Stimulated activated CD8-positive, alpha-beta memory T cell treated with anti-CD3 and anti-CD28 coated beads, Interleukin-4, amount 100 ng/mL, for 4 hours (primary cell): ENCODE measurements at places on chromosomes 4 and X.

GRCh38 chrX:10582215-10582733, 38.1 kb downstream of the MID1 start:
- no peak for DNase-seq

- no peak for DNase-seq
Observed at GRCh38 chr4:26056406-26056805, 142.4 kb downstream of the SMIM20 start.

GRCh38 chrX:104098151-104098808, 14.0 kb upstream of the ZCCHC18 start:
- DNase-seq: no peak

DNA sequence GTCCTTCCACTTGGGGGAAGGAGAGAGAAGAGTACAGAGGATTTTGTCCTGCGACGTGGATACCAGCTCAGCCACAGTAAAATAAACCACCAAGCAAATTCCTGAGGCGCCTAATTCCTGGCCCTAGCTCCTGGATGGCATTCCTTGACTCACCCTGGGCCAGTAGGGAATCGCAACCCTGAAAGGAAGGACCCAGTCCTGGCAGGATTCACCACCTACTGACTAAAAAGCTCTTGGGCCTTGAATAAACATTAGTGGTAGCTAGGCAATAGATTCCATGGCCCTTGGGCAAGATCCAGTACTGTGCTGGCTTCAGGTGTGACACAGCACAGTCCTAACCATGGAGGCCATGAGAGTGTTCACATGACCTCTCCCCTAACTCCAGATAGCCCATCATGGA, 45.6 kb downstream of the GABRA3 start:
- no peak for DNase-seq

GRCh38 chrX:79415056-79415455, 47.9 kb upstream of the ITM2A start:
- DNase-seq: no peak

- DNase-seq: no peak
Observed at GRCh38 chrX:36160081-36160480, 240.5 kb downstream of the CFAP47 start.

- DNase-seq: no peak
Observed at GRCh38 chr4:53854991-53855568, 209.3 kb downstream of the CHIC2 start.

GRCh38 chr4:127533028-127533700, 99.6 kb upstream of the INTU start:
- DNase-seq: no peak

- DNase-seq: no peak
Observed at GRCh38 chr4:25245181-25245580, 11.3 kb downstream of the PI4K2B start.

GRCh38 chrX:64182208-64182607, 23.3 kb downstream of the AMER1 start:
- DNase-seq: no peak

GRCh38 chr4:98484031-98484430, 174.4 kb downstream of the TSPAN5 start:
- no peak for DNase-seq

DNA sequence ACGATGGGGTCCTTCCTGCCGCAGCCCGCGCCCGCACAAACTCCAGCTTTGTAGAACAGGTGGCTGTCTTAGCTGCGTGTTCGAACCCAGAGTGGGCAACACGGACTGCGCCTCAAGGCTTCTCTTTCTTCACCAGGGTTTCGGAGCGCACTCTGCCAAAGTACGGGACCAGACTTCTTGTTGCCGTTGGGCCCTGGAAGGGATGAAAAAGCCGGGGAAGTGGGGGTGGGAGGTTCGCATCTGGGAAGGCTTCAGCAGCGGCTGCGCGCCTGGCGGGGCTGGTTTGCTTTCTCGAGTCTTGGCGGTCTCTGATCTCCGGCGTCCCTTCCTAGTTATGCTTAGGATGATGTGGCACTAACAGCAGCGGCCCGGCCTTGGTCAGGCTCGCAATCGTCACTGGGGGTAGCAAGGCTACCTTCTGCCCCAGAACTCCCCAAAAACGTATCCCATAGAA, 673 bp downstream of the PARM1 start:
- no peak for DNase-seq

GRCh38 chr4:41160856-41161255, 53.5 kb downstream of the APBB2 start:
- no peak for DNase-seq

GRCh38 chrX:16838202-16839066, 31.7 kb downstream of the RBBP7 start:
- no peak for DNase-seq

GRCh38 chrX:20015945-20016615, 25.2 kb upstream of the BCLAF3 start:
- no peak for DNase-seq

DNA sequence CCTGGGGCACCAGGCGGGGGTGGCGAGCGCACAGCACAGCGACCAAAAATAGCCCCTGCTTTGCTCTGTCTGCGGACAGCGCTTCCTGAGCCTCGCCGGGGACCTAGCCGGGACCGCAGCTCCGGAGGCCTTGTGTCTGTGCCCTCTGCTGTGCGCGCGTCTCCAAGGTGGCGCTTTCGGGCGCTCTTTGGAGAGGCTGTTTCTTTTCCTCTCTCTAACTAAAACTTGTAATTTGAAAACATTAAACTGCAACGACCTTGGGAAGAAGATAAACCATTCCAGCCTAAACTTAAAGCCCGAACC, 3.4 kb downstream of the ARX start:
- no peak for DNase-seq

DNA sequence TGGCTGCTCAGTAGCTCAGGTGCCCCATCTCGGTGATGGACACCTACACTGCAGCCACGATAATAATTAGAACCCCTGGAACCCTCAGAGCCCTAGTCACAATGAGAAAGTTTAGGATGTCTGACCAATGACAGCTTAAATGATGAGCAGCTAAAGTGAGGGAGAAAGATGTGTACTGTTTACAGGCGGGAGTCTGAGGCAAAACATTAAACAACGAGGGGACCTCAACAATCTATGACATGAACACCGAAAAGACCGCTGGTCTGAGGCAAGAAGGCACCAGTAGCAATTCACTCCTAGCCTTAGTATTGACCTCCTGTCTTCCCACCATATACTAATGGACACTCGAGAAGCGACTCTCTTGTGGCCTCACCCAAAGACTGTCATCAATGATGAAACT, 369.5 kb upstream of the SMIM31 start:
- DNase-seq: no peak

DNA sequence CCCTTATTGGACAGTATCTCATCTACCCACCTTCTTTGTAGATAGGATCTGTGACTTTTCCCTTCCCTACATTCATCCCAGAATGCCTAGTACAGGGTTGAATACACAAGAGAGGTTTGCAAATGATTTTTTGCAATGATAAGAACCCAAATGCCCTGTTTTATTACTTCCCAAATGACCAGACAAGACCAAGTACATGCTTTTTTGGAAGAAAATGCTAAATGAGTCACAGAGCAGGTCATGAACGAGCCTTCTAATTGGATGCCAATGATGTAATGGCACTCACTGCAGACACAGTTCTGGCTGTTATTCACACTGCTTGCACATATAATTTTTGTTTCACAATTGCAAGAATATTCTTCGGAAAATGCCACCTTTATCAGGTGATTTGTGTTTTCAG, 17.8 kb upstream of the GABRQ start:
- DNase-seq: no peak

DNA sequence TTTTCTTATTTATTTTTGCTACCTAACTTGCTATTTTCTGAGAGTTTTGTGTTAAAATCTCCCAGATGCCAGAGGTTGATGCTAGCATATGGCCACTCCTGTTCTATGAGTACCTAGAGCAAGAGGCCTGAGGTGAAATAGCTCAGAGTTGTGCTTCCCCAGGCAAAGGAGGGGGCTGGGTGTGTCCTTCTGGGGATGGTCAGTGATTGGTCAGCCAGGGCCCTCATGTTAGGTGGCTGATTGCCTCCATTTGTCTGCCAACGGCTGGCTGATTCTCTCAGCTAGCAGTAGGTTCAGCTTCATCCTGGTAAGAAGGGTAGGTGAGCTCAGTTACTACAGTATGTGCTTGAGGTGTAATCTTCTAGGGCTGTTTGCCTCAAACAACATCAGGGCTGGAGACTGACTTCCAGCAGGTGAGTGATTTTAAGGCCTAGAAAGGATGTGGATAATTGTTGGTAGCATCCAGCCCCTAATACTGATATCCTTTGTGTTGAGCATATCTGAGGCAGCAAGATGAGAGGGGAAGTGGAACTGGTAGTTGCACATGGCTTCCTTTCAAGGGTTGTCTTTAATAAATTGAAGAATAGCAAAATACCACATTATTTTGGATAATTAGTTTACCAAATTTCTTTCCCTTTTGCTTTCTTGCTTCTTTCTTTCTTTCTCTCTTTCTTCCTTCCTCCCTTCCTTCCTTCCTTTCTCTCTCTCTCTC, 62.5 kb upstream of the RHOH start:
- no peak for DNase-seq
